GM23338 (cell line): ENCODE measurements at places on chromosomes 1 and 21. TPM values are rescaled to one million over a fixed set of nuclear protein-coding genes. Genes with fewer than 3 reads are reported as not detected.

GRCh38 chr1:168455764-168456163 is 88.0 kb downstream of the XCL2 start:
- no peak overlapping the region for H3K4me3 ChIP-seq
- no peak for DNase-seq
- H3K27me3 ChIP-seq: no peaks in the 10 kb centered on the region
- H3K36me3 ChIP-seq: no peaks in the 10 kb centered on the region

DNA sequence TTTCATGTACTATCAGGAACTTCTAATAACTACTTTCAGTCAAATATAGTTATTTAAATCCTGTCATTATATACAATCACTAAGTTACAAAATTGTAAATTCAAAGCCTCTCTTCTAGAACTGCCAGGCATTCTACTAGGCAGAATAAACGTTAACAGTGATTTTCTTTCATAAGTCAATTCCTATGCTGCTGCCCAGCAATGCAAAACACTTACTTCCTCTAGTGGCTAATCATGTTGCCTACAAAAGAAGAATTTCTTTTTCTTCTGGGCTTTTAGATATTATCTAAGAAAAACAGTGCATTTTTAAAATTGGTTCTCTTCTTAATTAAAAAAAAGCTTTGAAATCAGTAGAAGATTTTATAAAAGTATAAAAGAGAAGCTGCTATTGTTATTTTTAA is 509.8 kb upstream of the ADAMTS5 start:
- no peaks in the 10 kb centered on the region for H3K27me3 ChIP-seq
- H3K36me3 ChIP-seq: no peaks in the 10 kb centered on the region
- no peaks in the 10 kb centered on the region for H3K4me1 ChIP-seq
- H3K27ac ChIP-seq: no peak overlapping the region
- DNase-seq: no peak

DNA sequence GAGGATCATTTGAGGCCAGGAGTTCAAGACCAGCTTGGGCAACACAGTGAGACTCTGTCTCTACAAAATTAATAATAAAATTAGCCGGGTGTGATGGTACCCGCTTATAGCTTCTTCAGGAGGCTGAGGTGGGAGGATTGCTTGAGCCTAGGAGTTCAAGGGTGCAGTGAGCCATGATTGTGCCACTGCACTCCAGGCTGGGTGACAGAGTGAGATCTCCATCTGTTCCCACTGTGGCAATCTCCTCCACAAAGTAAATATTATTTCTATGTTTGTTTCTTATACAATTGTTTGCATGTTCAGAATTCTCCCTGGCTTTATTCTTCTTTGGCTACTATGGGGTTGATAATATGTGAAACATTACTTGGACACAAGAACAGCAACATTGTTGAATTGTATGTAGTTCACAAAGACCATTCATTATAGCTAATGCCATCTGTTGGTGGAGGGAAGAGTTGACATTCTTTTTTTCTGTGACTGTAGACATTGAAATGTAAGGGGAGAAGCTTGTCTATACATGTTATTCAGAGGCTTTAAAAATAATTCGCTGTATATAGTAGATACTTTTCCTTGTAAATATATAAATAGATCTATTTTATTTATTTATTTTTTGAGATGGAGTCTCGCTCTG is 47.8 kb upstream of the SRSF10 start:
- no peaks in the 10 kb centered on the region for H3K4me1 ChIP-seq
- no peak overlapping the region for H3K4me3 ChIP-seq
- no peaks in the 10 kb centered on the region for H3K36me3 ChIP-seq
- H3K27ac ChIP-seq: no peak overlapping the region

DNA sequence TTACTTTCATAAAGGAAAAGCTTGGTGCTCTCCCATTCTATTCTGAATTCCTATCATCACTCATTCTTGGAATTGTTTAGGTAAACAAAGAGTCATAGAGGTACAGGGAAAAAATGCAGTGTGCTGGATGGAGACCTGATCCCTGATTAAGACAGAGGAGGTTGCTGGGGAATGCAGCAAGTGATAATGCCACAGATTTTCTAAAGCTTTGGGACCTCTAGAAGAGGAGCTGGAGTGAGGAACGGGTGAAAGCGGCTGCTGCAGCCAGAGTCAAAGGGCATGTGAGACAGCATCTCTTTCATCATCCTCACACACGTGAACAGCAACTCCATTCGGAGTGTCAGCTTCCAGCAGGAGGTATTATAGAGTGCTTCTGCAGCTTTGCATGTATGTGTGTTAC is 54.9 kb upstream of the DIPK1A start:
- H3K27me3 ChIP-seq: no peaks in the 10 kb centered on the region
- H3K27ac ChIP-seq: no peak overlapping the region
- peak; percentile 36 for DNase-seq
- H3K4me3 ChIP-seq: no peak overlapping the region
- H3K36me3 ChIP-seq: no peaks in the 10 kb centered on the region

The UTS2 gene
- polyA plus RNA-seq: not detected in 2 replicates

- peaks cover 40% of the 10 kb centered on the region for H3K4me1 ChIP-seq
- peak; percentile 55 for DNase-seq
- no peak overlapping the region for H3K4me3 ChIP-seq
- no peaks in the 10 kb centered on the region for H3K27me3 ChIP-seq
Observed at GRCh38 chr1:61956784-61957183, 214.5 kb downstream of the PATJ start.

GRCh38 chr1:232922485-232922884 is 27.9 kb upstream of the NTPCR start:
- DNase-seq: no peak
- H3K36me3 ChIP-seq: no peaks in the 10 kb centered on the region
- no peak overlapping the region for H3K27ac ChIP-seq

DNA sequence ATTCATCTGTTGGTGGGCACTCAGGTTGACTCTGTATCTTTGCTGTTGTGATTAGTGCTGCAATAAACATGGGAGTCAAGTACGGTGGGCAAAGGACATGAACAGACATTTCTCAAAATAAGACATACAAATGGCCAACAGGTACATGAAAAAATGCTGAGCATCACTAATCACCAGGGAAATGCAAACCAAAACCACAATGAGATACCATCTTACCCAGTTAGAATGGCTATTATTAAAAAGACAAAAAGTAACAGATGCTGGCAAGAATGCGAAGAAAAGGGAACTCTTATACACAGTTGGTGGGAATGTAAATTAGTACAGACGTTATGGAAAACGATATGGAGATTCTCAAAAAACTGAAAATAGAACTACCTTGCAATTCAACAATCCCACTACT is 98.9 kb downstream of the TMEM53 start:
- peaks cover 26% of the 10 kb centered on the region for H3K4me1 ChIP-seq
- H3K36me3 ChIP-seq: no peaks in the 10 kb centered on the region
- H3K4me3 ChIP-seq: no peak overlapping the region
- no peaks in the 10 kb centered on the region for H3K27me3 ChIP-seq

- H3K36me3 ChIP-seq: peaks cover 18% of the 10 kb centered on the region
- peaks cover 52% of the 10 kb centered on the region for H3K4me1 ChIP-seq
- peak overlapping the region; percentile 96 for H3K27ac ChIP-seq
- H3K4me3 ChIP-seq: peak overlapping the region; percentile 83
- peak; percentile 63 for DNase-seq
Observed at GRCh38 chr21:42974832-42975820, 764 bp downstream of the PKNOX1 start.

- peaks cover 9% of the 10 kb centered on the region for H3K27me3 ChIP-seq
- H3K4me3 ChIP-seq: peak overlapping the region; percentile 92
- peaks cover 64% of the 10 kb centered on the region for H3K4me1 ChIP-seq
Observed at GRCh38 chr1:116375887-116376728, 3.1 kb downstream of the ATP1A1 start.

GRCh38 chr1:168609741-168610510 is 33.5 kb downstream of the XCL1 start:
- no peaks in the 10 kb centered on the region for H3K36me3 ChIP-seq
- H3K27ac ChIP-seq: no peak overlapping the region
- no peaks in the 10 kb centered on the region for H3K27me3 ChIP-seq
- peaks cover 4% of the 10 kb centered on the region; the same call in 1 of the 2 replicates for H3K4me1 ChIP-seq

DNA sequence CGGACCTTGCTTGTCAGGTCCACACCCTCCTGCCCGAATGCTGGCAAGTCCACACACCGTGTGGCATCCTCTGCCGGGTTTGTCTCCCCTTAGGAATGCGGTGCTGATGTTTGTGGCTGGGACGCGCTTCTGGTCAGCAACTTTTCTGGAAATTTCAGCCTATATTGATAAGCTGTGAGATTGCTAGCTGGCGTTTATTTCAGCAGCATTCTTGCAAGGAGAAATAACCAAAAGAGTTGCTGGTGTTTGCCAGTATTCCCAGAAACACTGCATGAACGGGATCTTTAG is 601 bp downstream of the CEPT1 start:
- peak overlapping the region; percentile 98 for H3K27ac ChIP-seq
- peak; percentile 75 for DNase-seq
- H3K4me3 ChIP-seq: peak overlapping the region; percentile 76
- no peaks in the 10 kb centered on the region for H3K27me3 ChIP-seq
- peaks cover 20% of the 10 kb centered on the region for H3K4me1 ChIP-seq

The SLC2A1 gene
- polyA plus RNA-seq: 63.9 and 66.1 TPM in 2 replicates

The RGS16 gene
- 31.6 and 35.2 TPM in 2 replicates for polyA plus RNA-seq

GRCh38 chr1:40927781-40928180 is 51.7 kb upstream of the CTPS1 start:
- no peaks in the 10 kb centered on the region for H3K27me3 ChIP-seq
- H3K4me1 ChIP-seq: peaks cover 12% of the 10 kb centered on the region
- H3K4me3 ChIP-seq: no peak overlapping the region
- DNase-seq: no peak

The MECR gene
- 29.4 and 32.3 TPM in 2 replicates for polyA plus RNA-seq

The GSTM5 gene
- polyA plus RNA-seq: 4.4 and 5.0 TPM in 2 replicates

- no peak for DNase-seq
- H3K36me3 ChIP-seq: no peaks in the 10 kb centered on the region
- no peak overlapping the region for H3K4me3 ChIP-seq
- H3K27ac ChIP-seq: 0 out of 2 replicates have a peak overlapping the region, but pooled peaks have one; percentile 12
- H3K4me1 ChIP-seq: peaks cover 14% of the 10 kb centered on the region
- no peaks in the 10 kb centered on the region for H3K27me3 ChIP-seq
Observed at GRCh38 chr1:180311011-180311730, 81.1 kb downstream of the LHX4 start.

The RYR2 gene
- polyA plus RNA-seq: 1.7 and 8.9 TPM in 2 replicates

GRCh38 chr1:22772014-22772413 is 61.4 kb downstream of the EPHB2 start:
- no peaks in the 10 kb centered on the region for H3K36me3 ChIP-seq
- H3K27me3 ChIP-seq: no peaks in the 10 kb centered on the region
- H3K4me3 ChIP-seq: no peak overlapping the region
- no peak for DNase-seq
- H3K27ac ChIP-seq: no peak overlapping the region

The FAM3B gene
- polyA plus RNA-seq: 2.5 and 3.6 TPM in 2 replicates

DNA sequence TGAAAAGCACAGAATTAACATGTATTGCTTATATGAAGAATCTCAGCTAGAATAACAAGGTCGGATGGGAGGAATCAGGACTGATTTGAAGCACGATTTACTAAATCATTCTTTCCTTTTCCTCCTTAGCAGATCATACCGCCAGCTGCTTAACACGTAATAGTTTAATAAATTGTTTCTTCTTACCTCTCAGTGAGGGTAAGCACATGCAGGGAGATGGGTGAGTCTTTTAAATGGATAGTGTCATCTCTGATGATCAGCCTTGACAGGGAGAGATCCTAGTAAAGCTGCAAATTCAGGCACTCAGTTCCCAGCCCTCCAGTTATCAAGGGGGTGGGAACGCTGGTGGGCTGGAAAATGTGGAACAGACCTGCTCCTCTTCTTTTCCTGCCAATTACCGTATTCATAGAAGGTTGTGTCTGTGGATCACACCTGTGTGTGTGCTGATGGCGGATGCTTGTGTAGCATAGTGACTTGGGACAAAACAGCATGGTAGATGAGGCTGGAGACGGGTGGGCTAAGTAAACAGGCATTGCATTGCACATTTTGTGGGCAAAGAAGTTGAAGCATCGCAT is 30.7 kb downstream of the NTPCR start:
- 0 out of 2 replicates have a peak overlapping the region, but pooled peaks have one; percentile 50 for H3K27ac ChIP-seq
- no peak for DNase-seq
- no peaks in the 10 kb centered on the region for H3K36me3 ChIP-seq
- peaks cover 5% of the 10 kb centered on the region for H3K4me1 ChIP-seq
- no peaks in the 10 kb centered on the region for H3K27me3 ChIP-seq

DNA sequence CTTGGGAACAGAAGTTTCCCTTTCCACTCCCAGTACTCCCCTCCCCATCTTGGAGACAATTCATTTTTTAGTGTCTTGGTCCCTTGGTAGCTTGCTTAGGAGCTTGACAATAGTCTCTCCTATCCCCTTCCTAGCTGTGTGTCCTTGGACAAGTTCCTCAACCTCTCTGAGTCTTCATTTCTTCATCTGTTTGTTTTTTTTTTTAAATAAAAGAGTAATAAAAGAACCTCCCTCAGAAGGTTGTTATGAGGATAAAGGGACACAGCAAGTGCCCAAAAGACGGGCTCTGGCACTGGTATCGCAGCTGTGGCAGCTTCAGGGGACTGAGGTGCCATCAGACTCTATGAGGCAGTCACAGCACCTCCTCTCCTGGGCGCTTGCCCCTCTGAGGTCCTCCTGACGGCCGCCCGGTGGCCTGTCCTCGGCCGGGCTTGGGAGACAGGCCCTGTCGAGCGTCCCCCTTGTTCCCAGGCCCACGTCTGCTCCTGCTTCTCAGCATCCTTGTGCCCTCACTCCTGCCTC is 689.2 kb downstream of the MATN1 start:
- H3K4me1 ChIP-seq: no peaks in the 10 kb centered on the region
- H3K4me3 ChIP-seq: no peak overlapping the region
- no peak for DNase-seq
- H3K27me3 ChIP-seq: no peaks in the 10 kb centered on the region

GRCh38 chr1:47911892-47912291 is 85.3 kb downstream of the TRABD2B start:
- no peaks in the 10 kb centered on the region for H3K27me3 ChIP-seq
- H3K4me1 ChIP-seq: peaks cover 4% of the 10 kb centered on the region; the same call in 1 of the 2 replicates
- H3K4me3 ChIP-seq: no peak overlapping the region

DNA sequence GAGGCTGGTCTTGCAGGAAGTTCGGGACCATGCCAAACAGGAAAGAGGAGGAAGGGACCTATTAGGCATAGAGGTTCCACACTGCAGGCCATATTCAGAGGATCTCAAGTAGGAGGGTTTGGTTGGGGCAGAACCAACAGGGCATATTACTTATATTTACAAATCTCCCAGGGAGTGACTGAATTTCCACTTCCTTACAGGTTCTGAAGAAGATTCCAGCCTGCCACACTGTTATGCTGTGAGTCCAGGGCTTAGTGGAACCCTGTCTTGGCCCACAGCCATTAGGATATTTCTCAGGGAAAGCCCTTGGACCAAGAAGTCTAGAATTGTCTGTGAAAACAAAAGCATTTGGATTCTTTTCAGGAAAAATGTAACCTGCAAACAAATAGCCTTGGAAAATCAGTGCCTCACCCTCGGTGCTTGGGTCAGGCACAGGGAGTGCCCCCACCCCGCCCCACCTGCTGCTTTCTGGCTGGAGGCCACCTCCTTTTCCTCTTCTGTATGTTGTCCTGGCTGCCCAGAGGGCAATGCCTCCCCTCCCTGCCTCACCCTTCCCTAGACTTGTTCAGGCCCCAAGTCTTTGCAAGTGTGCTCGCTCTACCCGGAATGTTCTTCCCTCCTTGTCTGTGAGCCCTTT is 41.0 kb upstream of the JUN start:
- H3K4me3 ChIP-seq: no peak overlapping the region
- no peaks in the 10 kb centered on the region for H3K36me3 ChIP-seq
- no peaks in the 10 kb centered on the region for H3K27me3 ChIP-seq
- DNase-seq: no peak
- H3K4me1 ChIP-seq: no peaks in the 10 kb centered on the region

The CYP4A22 gene
- polyA plus RNA-seq: not detected in 2 replicates
